Urothelium cell line (cell line): ENCODE measurements at places on chromosomes 1 and 21.

DNA sequence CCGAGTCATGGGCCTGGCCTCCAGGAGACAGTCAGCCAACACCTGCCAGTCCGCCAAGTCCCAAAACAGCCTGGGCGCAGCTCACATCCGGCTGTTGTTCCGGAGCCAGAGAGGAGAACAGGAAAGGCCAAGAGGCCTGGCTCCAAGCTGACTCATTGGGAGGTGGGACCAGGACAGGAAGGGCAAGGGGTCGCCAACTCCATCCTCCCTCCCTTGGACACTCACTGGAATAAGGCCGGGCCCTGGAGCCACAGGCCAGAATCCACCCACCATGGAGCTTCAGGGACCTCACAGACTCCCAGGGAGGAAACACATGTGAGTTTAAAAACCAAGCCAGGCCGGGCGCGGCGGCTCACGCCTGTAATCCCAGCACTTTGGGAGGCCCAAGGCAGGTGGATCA is 25.1 kb upstream of the CLIC4 start:
- peak; percentile 52 for DNase-seq

- no peak for DNase-seq
These were observed 811 bp downstream of the SH3D21 start for GRCh38 chr1:36306902-36307456.

- no peak for DNase-seq
These were observed 10.7 kb downstream of the PLA2G5 start for GRCh38 chr1:20080441-20081352.

- DNase-seq, result no peak
These were observed 9.7 kb downstream of the MYOG start for GRCh38 chr1:203076031-203076511.

GRCh38 chr1:205767248-205767647 is 8.0 kb downstream of the RAB29 start:
- DNase-seq, result no peak

- peak; percentile 40 for DNase-seq
These were observed 37.8 kb downstream of the FRRS1 start for GRCh38 chr1:99728494-99729235.

DNA sequence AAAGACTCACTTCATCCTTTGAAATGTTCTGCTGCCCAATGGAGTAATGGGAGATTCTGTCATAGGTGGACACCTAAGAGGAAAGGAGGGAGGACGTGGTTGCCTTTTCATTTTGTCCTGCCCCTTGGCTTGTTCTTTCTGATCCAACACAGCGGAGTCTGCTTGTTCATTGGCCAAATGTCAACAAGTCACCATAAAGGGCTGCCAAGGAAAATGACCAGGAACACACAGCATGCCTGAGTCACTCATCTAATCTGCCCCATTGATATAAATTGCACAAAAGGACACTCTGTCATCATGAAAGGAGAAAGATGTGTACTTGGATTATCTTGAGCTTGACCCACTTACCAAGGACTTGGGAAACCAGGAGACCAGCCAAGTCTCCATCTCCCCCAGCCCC is 422.9 kb downstream of the SETD4 start:
- DNase-seq, result no peak

DNA sequence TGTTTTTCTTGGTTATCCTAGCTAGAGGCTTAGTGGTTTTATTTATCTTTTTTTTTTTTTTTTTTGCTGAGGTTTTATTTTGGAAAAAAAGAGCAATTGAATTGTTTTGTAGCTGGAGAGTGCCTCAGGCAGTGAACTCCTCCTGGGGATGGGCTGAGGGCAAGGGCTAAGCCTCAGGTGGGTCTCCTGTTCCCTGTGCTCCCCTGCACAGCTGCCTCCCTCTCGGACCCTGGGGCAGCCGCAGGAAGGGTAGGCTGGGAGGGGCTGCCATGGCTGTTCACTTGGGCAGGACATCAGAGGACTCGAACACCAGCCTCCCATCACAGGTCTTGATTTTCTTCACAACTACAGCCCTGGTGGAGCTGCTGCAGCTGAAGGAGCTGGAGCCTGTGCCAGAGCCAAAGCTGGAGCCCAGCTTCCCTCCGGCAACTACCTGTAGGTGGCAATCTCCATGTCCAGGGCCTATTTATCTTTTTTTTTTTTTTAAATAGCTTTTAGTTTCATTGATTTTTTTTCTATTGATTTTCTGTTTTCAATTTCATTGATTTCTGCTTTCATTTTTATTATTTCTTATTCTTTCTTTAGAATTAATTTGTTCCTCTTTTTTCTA is 28.9 kb downstream of the LEPR start:
- no peak for DNase-seq

DNA sequence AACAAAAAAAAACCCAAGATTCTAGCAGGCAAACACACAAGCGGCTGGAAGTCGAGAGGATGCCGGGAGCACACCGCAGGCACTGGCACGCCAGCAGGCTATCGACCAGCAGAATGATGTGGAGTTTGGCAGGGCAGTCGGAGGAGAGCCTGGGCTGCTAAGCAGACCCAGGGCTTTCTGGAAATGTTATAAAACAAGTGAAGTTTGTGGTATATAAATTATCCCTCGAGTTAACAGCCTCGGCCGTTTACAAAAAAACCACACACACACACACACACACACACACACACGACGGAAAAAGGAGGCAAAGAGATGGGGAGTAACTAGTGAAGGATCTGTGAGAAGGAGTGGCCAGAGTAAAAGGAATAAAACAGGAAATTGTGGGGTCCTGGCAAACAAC is 87.2 kb upstream of the IVNS1ABP start:
- DNase-seq, result no peak

DNA sequence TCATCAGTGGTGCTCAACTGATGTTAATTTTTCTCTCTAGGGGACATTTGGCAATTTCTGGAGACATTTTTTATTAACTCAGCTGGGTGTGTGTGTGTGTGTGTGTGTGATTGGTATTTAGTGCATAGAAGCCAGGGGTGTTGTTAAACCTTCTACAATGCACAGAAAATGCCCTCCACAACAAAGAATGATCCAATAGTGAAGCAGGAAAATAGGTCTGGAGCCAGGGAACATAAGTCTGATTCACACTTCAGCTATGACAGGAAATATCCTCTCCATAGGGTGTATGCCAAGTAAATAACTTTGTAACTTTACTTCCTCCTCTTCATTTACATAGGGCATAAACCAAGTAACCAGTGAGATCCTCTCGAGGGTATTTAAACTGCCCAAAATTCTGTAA is 25.1 kb upstream of the TMEM61 start:
- DNase-seq, result no peak

DNA sequence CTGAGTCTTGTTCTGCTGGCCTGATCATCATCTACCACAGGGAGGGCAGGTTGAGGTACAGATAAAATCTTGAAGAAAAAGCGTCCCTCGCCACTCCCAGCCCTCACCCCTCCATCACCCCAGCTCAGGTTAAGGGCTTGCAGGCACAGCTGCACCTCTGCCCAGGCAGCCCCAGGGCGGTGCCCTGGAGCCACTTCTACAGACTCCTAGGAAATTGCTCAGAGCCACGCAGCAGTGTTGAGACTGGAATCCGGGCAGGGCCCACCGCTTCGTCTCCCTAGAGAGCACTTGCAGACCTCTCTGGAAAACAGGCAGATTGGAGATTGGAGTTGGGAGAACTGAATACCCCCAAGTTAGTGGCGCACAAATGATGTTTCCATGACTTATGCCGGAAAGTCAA is 35.3 kb downstream of the VN1R5 start:
- no peak for DNase-seq

- DNase-seq, result no peak
These were observed 492 bp downstream of the HLX start for GRCh38 chr1:220879509-220880361.

GRCh38 chr21:32806810-32807386 is 35.3 kb upstream of the PAXBP1 start:
- no peak for DNase-seq

DNA sequence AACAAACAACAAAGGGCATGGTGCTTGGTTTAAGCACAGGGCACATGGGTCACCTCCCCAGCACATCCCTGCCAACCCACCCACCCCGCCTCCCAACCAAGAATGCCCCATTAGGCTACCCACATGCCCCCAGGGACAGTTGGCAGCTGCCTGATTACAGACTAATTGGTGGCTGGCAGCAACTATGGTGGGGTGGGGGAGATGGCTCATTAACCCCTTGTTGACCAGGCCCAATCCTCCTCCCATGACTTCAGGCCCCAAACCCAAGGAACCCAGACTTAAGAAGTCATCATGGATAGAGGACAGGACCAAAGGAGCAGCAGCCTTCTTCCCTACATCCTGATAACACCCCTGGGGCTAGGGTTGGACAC is 1.3 kb downstream of the RIMS3 start:
- no peak for DNase-seq

DNA sequence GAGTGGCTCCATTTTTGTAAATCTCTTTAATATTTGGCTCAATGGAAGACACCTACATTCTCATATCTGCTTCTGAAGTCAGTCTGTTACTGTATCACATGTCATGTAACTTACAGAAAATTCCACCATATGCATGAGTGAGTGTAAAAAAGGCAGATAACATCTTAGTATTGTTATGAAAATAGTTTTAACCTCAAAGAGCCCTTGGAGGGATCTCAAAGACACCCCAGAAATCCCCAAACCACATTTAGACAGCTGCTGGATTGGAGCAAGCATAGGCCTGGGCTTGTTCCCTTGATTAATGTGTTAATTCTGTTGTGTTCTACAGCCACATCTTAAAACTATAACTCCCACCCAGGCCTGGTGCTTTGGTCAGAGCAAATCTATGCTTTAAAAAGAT is 16.9 kb downstream of the MACO1 start:
- no peak for DNase-seq

GRCh38 chr1:164637461-164638375 is 78.7 kb downstream of the PBX1 start:
- peak; percentile 78 for DNase-seq

- DNase-seq, result no peak
These were observed 33.9 kb upstream of the SELENON start for GRCh38 chr1:25765923-25766589.

DNA sequence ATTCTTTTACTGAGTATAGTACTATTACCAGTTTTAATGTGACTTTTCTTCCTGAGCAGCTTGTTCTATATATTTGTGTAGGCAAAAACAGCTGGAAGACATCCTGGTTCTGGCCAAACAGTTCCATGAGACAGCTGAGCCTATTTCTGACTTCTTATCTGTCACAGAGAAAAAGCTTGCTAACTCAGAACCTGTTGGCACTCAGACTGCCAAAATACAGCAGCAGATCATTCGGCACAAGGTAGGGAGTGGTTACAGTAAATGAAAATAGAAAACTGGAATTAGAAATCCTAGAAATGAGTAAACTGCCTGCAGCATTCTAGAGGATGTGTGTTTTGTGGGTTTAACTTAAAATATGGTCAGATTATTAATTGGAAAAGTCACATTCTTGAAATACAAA is 64.1 kb upstream of the BMP8A start:
- DNase-seq, result no peak

DNA sequence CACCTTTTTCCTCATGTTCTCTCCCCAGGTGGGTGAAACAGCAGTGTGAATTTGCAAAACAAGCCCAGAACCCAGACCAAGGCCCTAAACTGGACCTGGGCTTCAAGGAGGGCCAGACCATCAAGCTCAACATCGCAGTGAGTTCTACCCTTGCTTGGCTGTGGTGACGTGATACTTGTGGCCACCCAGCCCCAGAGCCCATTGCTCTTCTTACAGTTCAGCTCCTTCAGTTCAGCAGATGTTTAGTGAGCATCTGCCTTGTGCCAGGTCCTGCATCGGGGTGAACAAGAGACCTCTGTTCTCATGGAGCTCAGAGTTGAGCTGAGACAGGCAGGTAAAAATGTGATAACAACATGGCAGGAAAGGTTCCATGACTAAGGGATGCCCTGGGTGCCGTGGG is 8.5 kb downstream of the NECAP2 start:
- no peak for DNase-seq

DNA sequence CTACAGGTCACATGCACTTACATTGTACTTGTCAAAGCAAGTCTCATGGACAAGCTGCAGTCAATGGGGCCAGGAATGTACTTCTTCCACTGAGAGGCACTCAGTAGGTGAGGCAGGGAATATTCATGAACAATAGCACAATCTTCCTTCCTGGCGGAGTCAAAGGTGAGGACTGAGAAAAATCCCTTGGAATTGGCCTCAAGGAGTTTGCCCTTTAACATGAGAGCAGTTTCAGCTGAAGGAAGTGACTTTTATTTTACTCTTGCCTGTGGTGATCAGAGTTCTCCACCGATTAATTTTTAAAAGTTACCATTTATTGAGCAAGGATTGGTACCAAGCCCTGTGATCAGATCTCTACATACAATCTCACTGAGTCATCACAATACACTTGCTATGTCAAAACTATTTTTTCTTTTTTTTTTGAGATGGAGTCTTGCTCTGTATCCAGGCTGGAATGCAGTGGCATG is 11.2 kb upstream of the AK2 start:
- no peak for DNase-seq

GRCh38 chr1:110223127-110223526 is 13.0 kb downstream of the KCNC4 start:
- DNase-seq, result no peak

- no peak for DNase-seq
These were observed 176.1 kb downstream of the SLC45A1 start for GRCh38 chr1:8493916-8494540.
